Keratinocyte (primary cell): ENCODE measurements at places on chromosomes 5 and 9.

DNA sequence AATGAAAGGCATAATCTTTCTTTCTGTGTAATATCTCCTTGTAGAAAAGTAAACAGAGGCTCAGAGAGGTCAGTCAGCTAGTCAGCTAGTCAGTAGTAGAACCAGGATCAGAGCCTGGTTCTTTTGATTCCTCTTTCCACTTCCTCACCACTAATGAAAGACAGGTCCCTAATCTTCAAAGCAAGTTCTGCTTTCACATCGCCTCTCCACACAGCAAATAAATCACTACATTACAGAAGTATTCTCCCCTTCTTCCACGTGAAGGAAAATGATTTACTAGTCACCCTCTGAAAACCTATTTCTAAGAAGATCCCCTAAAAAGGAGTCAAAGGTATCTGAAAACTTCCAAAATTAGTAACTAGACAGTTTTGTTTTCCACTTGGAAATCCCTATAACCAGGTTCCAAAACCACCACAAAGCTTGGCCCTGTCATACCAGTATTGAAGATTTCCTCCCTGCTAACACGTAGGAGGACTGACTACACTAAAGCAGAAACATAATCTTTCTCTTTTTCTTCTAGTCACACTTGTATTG is 140.5 kb upstream of the TARS1 start:
- no peak for DNase-seq
- peaks cover 9% of the 10 kb centered on the region for H3K4me1 ChIP-seq
- H3K27ac ChIP-seq: peak overlapping the region; percentile 8
- no peaks in the 10 kb centered on the region for H3K36me3 ChIP-seq
- no peak overlapping the region for H3K4me3 ChIP-seq

- no peak overlapping the region for H3K4me3 ChIP-seq
- no peak for DNase-seq
- H3K4me1 ChIP-seq: peaks cover 9% of the 10 kb centered on the region
- no peaks in the 10 kb centered on the region for H3K36me3 ChIP-seq
- H3K27ac ChIP-seq: no peak overlapping the region
Measured at GRCh38 chr5:54315736-54316528, 5.6 kb upstream of the ARL15 start.

DNA sequence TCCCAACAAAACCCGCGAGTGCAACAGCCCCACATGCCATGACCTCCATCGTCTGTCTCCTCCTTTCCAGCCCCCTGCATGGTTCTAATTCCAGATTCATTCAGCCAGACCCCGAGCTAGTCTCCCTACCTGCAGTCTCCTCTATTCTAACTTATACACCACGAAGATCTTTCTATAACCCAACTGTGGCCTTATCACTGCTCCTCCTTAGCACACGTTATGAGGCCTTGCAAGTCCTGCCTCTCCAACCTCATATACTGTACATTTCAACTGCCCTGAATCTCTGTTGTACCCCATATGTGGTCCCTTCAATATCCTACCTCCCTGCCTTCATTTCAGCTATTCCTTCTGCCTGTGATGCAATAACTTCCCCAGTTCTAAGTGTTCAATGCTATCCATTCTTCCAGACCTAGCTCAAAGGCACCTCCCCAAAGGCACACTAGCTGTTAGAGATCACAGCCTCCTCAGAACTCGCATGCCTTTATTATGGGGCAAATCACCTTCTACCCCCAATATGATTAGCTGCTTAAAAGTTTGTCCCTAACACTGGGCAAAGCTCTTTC is 215.1 kb upstream of the TRIM32 start:
- no peak overlapping the region for H3K4me3 ChIP-seq
- no peaks in the 10 kb centered on the region for H3K4me1 ChIP-seq
- H3K36me3 ChIP-seq: no peaks in the 10 kb centered on the region
- no peak for DNase-seq
- no peak overlapping the region for H3K27ac ChIP-seq
- H3K27me3 ChIP-seq: no peaks in the 10 kb centered on the region

DNA sequence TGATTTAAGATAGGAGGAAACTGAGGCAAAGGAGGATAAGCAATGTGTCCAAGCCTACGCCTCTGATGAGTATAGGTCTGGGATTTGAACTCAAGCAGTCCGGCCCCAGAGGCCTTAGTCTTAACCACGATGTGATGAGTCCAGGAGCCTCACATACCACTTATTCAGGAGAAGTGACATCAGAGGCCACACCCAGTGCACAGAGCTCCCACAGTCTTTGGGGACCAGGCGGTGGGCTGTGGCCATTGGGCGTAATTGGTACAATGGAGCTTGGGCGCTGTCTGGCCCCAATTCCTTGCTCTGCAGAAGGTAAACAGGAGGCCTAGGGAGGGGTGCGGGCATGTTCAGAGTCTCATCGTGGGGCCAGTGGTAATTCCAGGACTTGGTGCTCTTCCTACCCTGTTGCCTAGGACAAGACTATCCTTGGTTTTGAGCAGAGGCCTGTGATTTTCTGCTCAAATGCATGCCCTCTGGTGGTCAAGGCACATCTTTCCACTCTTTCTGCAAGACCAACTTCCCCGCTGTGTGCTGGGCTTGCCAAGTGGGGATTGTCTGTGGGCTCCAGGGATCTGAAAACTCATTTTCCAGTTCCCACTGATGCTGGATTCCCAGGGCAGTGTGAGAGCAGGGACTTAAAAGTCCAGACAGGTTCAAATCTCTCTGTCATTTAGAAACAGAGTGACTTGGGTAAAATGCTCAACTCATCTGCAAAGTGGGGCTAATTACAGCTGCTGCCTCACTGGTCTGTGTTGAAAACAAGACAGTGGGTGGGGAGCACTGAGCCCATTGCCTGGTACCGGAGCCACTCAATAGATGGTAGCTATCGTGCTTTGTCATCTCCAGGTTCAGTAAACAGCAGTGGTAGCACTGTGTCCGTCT is 15.8 kb downstream of the NDST1 start:
- peaks cover 22% of the 10 kb centered on the region for H3K4me1 ChIP-seq
- no peak overlapping the region for H3K4me3 ChIP-seq
- no peak for DNase-seq
- peaks cover 34% of the 10 kb centered on the region for H3K36me3 ChIP-seq
- no peaks in the 10 kb centered on the region for H3K27me3 ChIP-seq
- H3K27ac ChIP-seq: no peak overlapping the region

DNA sequence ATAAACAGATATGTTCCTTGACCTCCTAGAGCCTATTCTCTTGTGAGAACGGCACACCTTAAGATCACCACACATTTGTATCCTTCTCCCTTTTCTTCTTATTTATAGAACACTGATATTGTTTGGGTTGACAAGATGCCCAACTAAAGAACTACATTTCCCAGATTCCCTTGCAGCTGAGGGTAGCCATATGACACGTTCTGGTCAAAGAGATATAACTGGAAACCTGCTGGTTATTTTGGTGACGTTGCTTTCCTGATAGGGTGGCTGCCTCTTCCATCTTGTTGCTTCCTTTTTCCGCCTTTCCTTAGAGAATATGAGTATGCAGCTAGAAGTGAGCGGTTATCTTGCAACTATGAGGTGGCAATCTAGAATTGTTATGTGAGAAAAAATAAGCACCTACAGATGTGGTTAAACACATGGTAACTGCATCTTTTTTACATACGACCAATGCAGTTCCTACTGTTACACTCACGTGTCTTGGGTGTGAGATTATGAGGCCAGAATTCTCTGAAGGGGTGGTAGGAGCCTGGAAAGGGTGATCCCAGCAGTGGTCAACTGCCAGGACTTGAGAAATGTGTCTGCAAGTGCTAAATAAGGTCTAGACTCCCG is 72.9 kb downstream of the SEC61B start:
- DNase-seq: no peak
- H3K4me3 ChIP-seq: no peak overlapping the region
- H3K27me3 ChIP-seq: peaks cover 5% of the 10 kb centered on the region
- H3K4me1 ChIP-seq: no peaks in the 10 kb centered on the region
- H3K27ac ChIP-seq: no peak overlapping the region

GRCh38 chr9:2403701-2404100 is 217.9 kb upstream of the VLDLR start:
- no peak for DNase-seq
- H3K27ac ChIP-seq: no peak overlapping the region
- H3K4me3 ChIP-seq: no peak overlapping the region
- H3K36me3 ChIP-seq: no peaks in the 10 kb centered on the region

- H3K4me1 ChIP-seq: no peaks in the 10 kb centered on the region
- H3K36me3 ChIP-seq: no peaks in the 10 kb centered on the region
- H3K27me3 ChIP-seq: no peaks in the 10 kb centered on the region
- no peak overlapping the region for H3K27ac ChIP-seq
- no peak for DNase-seq
Measured at GRCh38 chr5:57102189-57102904, 71.5 kb upstream of the GPBP1 start.

DNA sequence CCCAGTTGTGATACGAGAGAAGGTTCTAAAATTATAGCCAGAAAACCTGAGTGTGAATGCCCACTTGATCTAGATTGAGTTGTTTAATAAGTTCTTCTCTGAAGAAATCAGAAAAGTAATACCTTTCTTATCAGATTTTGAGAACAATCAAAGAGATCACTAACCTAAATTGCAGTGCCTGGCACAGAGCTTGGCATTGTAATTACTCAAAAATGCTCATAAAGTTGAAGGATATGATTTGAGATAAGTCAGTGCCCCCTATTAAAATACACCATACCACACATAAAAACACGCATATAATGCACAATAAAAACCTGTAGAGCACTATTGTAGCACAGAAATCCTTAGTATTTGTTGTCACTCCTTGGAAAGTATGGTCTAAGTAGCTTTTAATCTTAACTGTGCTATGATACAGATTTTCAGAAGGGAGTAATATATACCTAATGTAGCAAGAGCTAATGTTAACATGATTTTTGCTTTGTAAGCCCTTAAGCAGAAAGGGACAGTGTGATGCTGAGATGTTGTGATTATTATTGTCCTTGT is 257.5 kb upstream of the CDH18 start:
- no peaks in the 10 kb centered on the region for H3K27me3 ChIP-seq
- H3K36me3 ChIP-seq: no peaks in the 10 kb centered on the region
- no peak overlapping the region for H3K27ac ChIP-seq

GRCh38 chr5:42668254-42668653 is 88.4 kb upstream of the CCDC152 start:
- H3K27me3 ChIP-seq: no peaks in the 10 kb centered on the region
- H3K4me1 ChIP-seq: no peaks in the 10 kb centered on the region
- DNase-seq: no peak

DNA sequence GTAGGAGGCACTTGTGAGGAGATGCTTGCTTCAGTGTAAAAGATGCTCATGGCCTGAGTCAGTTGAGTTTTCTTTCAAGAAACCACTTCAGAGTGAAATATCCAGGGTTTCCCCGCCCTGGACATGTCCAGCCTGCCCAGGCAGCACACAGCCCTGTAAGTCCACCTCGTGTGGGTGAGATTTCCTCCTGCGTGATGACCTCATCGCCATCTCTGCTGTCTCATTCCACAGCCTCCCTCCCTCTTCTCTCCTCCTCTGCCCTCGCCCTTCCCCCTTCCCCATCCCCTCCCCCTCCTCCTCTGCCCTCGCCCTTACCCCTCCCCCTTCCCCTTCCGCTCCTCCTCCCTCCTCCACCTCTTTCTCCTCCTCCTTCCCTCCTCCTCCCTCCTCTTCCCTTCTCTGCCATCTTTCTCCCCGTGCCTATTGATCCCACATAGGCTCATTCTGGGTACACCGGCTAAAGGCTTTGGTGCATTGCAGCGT is 34.0 kb upstream of the NCS1 start:
- no peaks in the 10 kb centered on the region for H3K36me3 ChIP-seq
- peak overlapping the region; percentile 61 for H3K27ac ChIP-seq
- DNase-seq: peak; percentile 96
- peaks cover 27% of the 10 kb centered on the region for H3K4me1 ChIP-seq
- no peak overlapping the region for H3K4me3 ChIP-seq
- no peaks in the 10 kb centered on the region for H3K27me3 ChIP-seq

- H3K27ac ChIP-seq: no peak overlapping the region
- no peak for DNase-seq
- H3K4me3 ChIP-seq: no peak overlapping the region
- no peaks in the 10 kb centered on the region for H3K36me3 ChIP-seq
Measured at GRCh38 chr9:91282292-91282691, 79.4 kb downstream of the AUH start.

GRCh38 chr9:88534456-88535225 is at the start of gene NXNL2:
Gene NXNL2, plus strand, starts transcription at chr9:88535178. Its CDS starts 257 bp downstream, at chr9:88535435.
- H3K4me1 ChIP-seq: peaks cover 19% of the 10 kb centered on the region
- no peak for DNase-seq
- no peak within 1 kb of the TSS for H3K27ac ChIP-seq
- no peaks in the 10 kb centered on the region for H3K36me3 ChIP-seq

- H3K27me3 ChIP-seq: no peaks in the 10 kb centered on the region
- no peak for DNase-seq
- H3K36me3 ChIP-seq: no peaks in the 10 kb centered on the region
Measured at GRCh38 chr9:85302938-85303756, 438.6 kb downstream of the AGTPBP1 start.

DNA sequence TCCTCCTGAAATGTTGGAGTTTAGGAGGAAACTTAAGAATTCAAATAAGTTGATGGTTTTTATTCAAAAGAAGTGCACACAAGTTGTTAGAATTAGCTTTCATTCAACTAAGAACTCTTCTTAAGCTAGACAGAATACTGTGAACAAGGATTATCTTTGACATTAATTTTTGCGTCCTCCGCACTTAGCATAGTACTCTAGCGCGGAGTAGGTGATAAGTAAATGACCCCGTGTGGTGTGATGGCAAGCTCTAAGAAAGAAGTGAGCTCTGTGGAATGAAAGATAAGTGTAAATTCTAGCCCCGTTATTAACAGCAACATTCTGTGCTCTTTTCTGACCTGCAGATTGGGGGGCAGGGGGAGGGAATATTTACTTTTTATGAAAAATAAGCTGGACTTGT is 1.0 kb downstream of the BRIX1 start:
- H3K4me1 ChIP-seq: peaks cover 11% of the 10 kb centered on the region
- no peak for DNase-seq
- peaks cover 4% of the 10 kb centered on the region for H3K36me3 ChIP-seq
- peak overlapping the region; percentile 82 for H3K27ac ChIP-seq
- H3K27me3 ChIP-seq: no peaks in the 10 kb centered on the region

DNA sequence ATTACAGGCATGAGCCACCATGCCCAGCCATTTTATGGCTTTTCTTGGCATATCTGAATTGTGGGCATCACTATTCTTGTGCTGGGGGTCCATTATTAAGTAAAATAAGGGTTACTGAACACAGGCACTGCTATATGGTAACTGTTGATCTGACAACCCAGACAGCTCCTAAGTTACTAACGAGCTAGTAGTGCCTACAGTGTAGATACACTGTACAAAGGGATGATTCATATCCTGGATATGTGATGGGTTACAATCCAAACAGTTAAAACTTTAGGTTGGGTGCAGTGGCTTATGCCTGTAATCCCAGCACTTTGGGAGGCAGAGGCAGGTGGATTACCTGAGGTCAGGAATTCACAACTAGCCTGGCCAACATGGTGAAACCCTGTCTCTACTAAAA is 4.3 kb downstream of the CD14 start:
- H3K4me3 ChIP-seq: no peak overlapping the region
- no peak for DNase-seq
- no peaks in the 10 kb centered on the region for H3K36me3 ChIP-seq
- H3K27ac ChIP-seq: no peak overlapping the region

GRCh38 chr5:38725371-38725865 is 120.4 kb upstream of the OSMR start:
- no peaks in the 10 kb centered on the region for H3K4me1 ChIP-seq
- DNase-seq: no peak
- H3K4me3 ChIP-seq: no peak overlapping the region
- H3K27ac ChIP-seq: no peak overlapping the region

- H3K27ac ChIP-seq: no peak overlapping the region
- H3K4me1 ChIP-seq: no peaks in the 10 kb centered on the region
- H3K4me3 ChIP-seq: no peak overlapping the region
- peaks cover 3% of the 10 kb centered on the region for H3K27me3 ChIP-seq
Measured at GRCh38 chr9:93684161-93684765, 107.9 kb downstream of the PHF2 start.
